ENCODE measurements at places on chromosomes 4 and X.

DNA sequence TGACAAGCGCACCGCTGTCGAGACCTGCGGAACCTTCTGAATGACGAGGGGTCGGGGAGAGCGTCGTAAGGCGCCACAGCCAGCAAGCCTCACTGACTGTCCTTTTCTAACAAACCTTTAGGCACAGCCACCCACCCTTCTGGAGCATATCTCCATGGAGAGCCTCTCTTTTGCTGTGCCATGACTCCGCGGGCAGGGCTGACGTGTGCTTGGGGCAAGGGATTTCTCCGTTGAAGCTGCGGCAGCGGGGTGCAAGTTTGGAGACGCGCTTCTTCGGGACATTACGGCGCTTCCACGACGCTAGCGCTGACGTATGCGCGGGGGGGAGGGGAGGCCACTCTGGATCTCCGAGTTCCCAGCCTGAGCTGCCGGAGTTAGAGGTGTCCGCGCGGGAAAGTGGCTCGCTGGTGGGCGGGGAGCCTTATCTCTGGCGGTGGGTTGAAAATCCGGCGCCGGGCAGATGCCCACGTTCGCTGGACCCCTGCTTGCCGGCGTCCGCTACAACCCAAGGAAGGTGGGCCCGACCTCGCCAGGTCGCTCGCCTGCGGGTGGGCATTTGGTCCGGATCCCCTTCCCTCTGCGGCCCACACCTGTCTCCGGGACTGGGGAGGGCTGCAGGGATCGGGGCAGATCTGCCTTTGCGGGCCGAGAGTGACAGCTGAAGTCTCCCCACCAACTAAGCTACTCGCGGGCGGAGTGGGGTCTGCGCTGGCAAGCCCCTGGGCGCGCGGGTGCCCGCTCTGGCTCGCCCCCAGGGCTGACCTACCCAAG lies 543 bp upstream of the SLC10A7 start:
- peak; percentile 91 for ATAC-seq

DNA sequence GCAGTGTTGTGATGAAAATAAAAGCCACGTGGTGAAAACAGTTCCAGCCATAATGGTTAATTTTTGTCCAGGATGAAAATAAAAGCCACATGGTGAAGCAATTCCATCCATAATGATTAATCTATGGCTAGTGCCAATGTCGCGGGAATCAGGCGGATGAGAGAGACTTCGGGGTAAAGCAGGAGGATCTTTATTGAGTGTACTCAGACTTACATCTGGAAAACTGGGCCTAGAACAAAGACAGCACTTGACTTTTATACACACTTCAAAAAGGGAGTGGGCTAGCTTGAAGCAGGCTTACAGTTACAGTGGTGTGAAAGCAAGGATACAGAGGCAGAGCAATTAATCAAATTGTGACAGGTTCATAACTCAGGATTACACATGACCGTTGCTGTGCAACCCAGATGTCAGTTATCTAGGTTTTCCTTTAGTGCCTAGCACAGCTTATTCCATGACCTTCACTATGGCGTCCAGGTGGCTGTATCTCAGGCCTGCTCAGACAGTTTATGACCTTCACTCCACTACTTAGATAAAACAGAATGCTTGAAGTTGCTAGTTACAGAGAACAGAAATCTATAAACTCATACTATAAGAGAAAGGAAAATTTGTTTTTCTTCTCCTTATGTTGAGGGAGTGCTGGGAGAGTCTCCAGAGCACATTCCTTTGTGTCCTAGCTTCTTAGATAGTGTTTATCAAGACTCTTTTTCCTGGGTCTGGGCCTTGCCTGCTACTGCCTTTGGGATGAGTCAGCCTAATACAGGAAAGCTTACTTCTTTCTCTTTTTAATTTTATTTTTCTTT lies 5.9 kb upstream of the PLA2G12A start:
- no peak for ATAC-seq

DNA sequence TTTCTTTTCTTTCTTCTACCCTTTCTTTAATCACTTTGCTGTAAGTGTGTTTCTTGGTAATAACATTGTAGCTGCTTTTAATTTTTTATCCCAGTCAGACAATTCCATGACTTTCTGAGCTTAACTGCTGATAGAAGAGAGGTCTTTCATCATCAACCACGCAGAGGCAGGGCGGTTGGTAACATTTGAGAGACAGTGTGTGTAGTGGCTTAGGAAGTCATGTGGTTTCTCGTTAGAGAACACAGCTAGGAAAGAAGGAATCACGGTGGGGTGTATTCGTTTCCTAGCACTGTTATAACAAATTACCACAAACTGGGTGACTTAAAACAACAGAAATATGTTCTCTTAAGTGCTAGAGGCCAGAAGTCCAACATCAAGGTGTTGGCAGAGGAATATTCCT lies 11.5 kb downstream of the PRPS2 start:
- ATAC-seq: no peak

GRCh38 chr4:38980903-38981676 lies 51.1 kb downstream of the TMEM156 start:
- ATAC-seq: no peak

DNA sequence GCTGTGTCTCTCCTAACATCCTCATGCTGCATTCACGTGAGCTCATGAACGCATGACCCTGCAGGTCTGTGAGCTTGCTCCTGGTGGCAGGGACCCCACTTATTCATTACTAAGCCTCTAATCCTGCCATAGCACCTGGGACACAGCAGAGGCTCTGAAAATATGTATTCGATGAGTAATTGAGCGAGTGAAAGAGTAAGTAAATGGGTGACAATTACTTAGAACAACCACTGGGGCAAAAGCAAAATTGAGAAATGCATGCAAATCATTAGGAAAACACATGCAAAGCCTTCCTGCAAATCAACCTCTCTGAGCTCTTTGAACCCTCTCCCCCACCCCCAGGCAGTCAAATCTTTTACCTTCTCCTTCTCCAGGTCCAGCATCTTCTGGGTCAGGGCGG lies 23.6 kb upstream of the C4orf50 start:
- ATAC-seq: no peak

- ATAC-seq: no peak
Observed at GRCh38 chr4:147638942-147639341, 21.7 kb downstream of the TMEM184C start.

GRCh38 chr4:89023140-89023539 lies 33.8 kb downstream of the FAM13A start:
- ATAC-seq: no peak

- ATAC-seq: no peak
Observed at GRCh38 chr4:145081756-145082155, 16.2 kb downstream of the ANAPC10 start.

GRCh38 chrX:153499876-153500275 lies 5.1 kb downstream of the BGN start:
- no peak for ATAC-seq

GRCh38 chrX:46754586-46755061 lies 4.3 kb downstream of the SLC9A7 start:
- peak; percentile 9 for ATAC-seq

GRCh38 chrX:56729152-56729850 lies at the start of gene NBDY:
Gene NBDY (plus strand): TSS chrX:56729243. CDS start chrX:56729354, 111 bp downstream.
- peak; percentile 79 for ATAC-seq

DNA sequence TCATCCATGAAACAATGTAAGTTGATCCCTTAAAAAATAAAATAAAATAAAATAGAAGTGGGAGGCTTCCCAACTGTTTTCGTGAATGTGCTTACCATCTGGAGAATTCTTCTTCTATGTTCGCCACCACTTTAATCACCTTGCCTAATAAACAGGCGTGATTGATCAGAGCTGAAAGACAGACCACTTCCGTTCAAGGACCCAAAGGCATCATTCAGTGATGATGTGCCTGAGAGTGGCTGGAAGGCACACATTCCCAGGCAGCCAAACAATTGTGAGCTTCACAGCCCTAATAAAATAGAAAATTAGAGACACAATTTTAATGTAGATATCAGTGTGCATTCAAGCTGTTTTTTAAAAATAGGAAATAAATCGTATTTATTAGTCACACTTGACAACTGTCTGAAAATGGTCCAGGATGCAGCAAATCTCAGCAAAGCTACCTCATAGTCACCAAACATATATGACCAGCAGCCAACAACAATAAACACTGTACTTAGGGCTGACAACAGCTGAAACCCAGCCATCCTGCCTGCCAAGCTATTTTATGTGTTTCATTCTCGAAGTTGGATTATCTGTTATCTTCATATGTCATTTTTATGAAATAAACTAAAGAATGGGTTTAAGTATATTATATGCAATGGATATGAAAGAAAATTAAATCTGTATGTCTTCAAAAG lies 163.2 kb upstream of the FAM9B start:
- no peak for ATAC-seq

GRCh38 chr4:105179539-105180401 lies 33.1 kb downstream of the TET2 start:
- ATAC-seq: no peak

- no peak for ATAC-seq
Observed at GRCh38 chrX:78997870-78998558, 52.8 kb downstream of the P2RY10 start.

GRCh38 chr4:182697094-182697493 lies 220.1 kb downstream of the DCTD start:
- no peak for ATAC-seq

DNA sequence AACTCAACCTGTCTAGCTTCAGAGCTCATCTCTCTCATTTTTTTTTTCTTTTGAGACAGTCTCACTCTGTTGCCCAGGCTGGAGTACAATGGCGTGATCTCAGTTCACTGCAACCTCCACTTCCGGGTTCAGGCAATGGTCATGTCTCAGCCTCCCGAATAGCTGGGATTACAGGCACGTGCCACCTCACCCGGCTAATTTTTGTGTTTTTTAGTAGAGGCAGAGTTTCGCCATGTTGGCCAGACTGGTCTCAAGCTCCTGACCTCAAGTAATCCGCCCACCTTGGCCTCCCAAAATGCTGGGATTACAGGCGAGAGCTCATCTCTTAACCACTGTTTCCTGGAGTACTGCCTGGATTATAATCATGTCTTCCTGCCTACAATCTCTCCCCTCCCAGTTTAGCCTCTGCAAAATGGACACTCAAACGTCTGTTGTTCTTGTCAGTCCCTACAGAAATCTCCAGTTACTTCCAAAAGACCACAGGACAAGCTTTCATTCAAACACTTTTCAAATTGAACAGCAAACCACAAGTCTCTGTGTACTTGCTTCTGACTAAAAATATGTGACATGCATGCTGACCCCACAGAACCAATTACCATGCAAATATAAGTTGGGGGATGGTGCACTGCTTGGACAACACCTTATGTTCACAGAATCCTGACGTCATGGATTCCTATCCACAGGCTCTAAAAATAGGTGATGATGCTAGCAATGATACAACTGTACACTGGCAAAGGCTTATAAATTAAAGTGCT lies 137.2 kb downstream of the SH3KBP1 start:
- ATAC-seq: no peak

- ATAC-seq: no peak
Observed at GRCh38 chr4:86934147-86934770, 552 bp upstream of the AFF1 start.

GRCh38 chrX:75181721-75182120 lies 25.6 kb upstream of the ABCB7 start:
- no peak for ATAC-seq

- ATAC-seq: no peak
Observed at GRCh38 chrX:40094900-40095582, 2.7 kb downstream of the BCOR start.

DNA sequence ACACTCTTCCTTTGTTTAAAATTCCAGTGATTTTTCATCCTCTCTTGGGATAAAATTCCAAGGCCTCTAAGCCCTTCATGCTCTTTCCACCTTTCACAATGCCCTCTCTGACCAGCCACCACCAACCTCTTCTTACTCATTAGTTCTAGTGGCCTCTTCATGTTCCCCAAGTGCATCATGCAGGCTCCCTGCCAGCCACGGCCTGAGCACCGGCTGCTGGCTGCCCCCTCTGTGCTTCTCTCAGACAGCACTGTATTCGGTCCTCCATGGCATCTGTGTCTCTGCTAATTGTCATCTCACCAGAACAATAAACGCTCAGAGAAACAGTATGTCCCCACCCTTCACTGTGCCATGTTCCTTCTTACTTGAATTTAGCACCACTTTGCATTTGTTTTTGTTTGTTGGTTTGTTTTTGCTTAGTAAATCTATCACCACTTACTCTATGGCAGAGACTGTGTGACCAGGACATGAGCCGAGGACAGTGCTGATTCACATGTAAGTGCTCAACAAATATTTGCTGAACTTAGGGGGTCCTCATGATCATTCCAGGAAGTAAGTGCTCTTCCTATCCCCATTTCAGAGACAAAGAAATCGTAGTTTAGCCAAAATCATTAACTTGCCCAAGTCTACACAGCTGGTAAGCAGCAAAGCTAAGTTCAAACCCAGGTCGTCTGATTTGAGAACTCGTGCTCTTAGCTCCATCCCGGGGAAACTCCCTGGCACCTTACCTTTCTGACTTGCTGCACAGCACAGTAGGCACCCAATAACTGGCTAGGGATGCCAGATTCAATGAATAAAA lies 77.1 kb upstream of the UCP1 start:
- ATAC-seq: no peak

DNA sequence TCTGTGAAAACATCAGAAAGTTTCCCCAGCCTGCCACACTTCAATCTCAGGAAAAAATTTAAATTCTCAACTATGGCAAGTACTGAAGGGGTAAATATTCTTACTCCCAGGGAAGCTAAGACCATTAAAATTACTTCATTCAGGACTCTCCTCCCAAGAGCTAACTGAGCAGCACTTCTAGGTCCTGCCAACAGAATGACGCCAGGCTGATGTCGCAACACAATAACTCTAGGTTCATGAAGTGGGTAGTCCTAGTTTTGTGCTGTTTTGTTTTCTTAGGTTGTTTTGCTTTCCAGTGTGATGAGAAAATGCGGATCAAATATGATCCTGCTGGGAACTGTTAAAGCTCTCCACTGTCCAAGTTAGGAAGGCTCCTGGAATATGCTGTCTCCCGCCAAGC lies 180.0 kb downstream of the NKX6-1 start:
- no peak for ATAC-seq

DNA sequence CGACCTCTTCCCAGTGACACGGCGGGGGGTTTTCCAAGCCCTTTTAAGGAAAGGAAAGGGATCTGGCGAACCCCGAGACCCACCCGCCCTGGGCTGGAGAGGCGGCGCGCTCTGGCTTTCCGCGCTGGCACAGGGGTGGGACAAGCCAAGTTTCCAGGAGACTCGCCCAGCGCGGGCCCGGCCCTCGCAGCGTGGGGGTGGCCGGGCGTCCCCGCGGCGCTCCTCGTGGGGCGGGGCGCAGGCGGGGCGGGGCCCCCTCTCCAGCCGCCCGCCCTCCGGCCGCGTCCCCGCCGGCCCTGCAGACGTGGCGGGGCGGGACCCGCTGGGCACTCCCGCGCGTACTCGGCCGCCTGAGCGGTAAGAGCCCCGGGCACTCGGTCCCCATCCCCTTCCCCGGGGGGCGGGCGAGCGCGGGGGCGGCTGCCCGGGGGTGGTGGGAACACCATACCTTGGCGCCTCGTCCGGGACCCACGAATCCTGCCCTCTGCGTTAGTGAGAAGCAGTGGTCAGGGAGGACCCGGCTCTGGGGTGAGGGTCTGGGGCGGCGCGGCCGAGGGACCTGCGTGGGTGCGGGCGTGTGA lies at the start of gene FAM114A1:
FAM114A1 (plus strand) TSS at position 329 of the 581 bp plus-strand sequence. CDS start 10,273 bp downstream, outside the sequence.
- ATAC-seq: peak; percentile 96

Data from esophagus mucosa (tissue), 1 donor.